Kidney epithelial cell (primary cell): ENCODE measurements at places on chromosomes 2 and 18. TPM values are rescaled to one million over a fixed set of nuclear protein-coding genes. Genes with fewer than 3 reads are reported as not detected.

GRCh38 chr18:42047721-42048120, 92.7 kb downstream of the PIK3C3 start:
- DNase-seq: no peak

- no peak for DNase-seq
Observed at GRCh38 chr2:168348076-168348475, 100.7 kb upstream of the STK39 start.

CHRND gene
- total RNA-seq: not detected in 2 replicates

DNA sequence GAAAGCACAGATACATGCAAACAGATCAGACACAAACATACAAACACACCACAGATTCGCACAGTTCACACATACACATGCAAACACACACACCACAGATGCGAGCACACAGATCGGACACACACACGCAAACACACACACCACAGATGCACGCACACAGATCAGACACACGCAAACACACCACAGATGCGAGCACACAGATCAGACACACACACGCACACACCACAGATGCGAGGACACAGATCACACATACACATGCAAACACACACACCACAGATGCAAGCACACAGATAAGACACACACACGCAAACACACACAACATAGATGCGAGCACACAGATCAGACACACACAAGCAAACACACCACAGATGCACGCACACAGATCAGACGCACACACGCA, 149.0 kb downstream of the PXDN start:
- no peak for DNase-seq

DNA sequence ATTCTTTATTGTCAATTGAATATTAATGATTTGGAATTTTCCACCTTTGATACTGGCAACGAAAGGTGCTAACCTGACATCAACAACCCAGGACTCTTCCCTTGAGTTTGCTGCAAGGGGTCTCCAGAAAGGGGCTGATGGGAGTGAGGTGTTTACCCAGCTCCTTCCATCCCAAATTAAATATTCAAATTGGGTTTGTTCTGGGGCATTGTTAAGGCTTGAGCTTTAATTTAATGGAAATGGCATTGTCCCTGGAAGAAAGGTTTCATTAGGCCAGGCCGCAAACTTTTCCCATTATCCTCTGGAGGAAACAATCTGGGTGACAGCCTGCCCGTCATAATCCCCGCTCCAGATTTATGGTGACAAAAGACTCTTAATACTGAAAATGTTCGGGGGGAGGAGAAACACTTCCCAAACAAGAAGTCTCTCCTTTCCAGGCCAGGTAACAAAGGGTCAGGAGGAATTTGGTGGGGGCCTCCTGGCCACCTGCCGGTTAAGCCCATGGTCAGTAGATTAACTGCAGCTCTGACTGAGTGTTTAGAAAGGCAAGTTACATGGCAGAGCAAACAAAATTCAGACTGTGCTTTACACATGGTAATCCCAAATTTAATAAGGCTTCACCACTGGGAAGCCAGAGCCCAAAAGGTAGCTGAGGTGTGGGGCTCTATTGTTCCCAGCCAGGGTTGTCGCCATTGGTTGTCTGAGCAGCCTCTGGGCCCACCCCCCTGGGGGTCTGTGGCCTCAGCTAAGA, 151.4 kb upstream of the SIX3 start:
- no peak for DNase-seq

GPR35 gene
- total RNA-seq: 0.62 and 1.3 TPM in 2 replicates

- no peak for DNase-seq
Observed at GRCh38 chr2:211931314-211931713, 607.3 kb downstream of the ERBB4 start.
